ENCODE measurements at places on chromosomes 1 and 21.

- no peak for DNase-seq
Measured at GRCh38 chr1:112284796-112285195, 111.2 kb upstream of the CTTNBP2NL start.

- no peak for DNase-seq
Measured at GRCh38 chr1:19087737-19088594, 122.1 kb downstream of the UBR4 start.

DNA sequence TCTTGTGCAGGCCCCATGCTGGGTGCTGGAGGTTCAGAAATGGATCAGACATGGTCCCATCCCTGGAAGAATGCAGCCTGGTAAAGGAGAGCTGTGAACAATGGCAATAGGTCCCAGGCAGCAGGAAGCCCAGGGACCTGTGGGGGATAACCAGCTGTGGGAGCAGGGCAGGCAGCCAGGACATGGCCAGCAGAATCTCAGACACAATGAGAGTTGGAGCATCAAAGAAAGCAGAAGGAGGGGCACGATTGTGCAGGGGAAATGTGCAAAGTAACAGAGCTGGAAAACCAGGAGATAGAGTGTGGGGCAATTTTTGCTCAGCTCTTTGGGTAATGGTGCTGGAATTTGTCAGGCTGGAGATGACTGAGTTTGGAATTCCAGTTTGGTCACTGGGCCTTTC is 44.3 kb downstream of the C8B start:
- DNase-seq: no peak

GRCh38 chr1:201673915-201674314 is 135.0 kb downstream of the NAV1 start:
- no peak for DNase-seq

GRCh38 chr1:53296117-53296749 is 31.6 kb downstream of the LRP8 start:
- DNase-seq: no peak

DNA sequence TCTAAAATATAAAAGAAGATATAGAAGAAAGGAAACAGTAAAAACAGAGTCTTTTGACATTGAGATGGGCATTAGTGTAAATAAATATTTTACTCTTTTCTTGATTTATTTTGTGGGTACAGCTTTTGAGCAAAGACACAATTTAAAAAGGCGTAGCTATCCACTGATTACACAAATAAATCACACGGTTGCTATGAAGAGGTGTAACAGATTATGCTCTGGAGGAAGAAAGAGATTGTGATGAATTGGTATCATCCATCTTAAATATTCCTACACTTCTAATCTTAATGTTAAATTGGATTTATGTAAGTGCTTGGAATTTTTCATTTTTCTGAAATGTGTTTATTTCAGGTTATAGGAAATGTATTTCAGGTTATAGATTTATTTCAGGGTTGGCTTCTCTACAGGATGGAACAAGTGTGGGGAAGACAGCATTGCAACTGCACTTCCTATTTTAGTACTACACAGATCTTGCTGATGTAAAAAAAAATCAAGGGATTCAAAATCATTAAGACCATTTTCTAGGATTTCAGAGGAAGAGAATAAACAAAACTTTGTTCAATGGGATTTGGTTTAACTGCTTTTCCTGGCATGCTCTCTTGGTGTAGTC is 15.3 kb downstream of the XCL1 start:
- DNase-seq: no peak

DNA sequence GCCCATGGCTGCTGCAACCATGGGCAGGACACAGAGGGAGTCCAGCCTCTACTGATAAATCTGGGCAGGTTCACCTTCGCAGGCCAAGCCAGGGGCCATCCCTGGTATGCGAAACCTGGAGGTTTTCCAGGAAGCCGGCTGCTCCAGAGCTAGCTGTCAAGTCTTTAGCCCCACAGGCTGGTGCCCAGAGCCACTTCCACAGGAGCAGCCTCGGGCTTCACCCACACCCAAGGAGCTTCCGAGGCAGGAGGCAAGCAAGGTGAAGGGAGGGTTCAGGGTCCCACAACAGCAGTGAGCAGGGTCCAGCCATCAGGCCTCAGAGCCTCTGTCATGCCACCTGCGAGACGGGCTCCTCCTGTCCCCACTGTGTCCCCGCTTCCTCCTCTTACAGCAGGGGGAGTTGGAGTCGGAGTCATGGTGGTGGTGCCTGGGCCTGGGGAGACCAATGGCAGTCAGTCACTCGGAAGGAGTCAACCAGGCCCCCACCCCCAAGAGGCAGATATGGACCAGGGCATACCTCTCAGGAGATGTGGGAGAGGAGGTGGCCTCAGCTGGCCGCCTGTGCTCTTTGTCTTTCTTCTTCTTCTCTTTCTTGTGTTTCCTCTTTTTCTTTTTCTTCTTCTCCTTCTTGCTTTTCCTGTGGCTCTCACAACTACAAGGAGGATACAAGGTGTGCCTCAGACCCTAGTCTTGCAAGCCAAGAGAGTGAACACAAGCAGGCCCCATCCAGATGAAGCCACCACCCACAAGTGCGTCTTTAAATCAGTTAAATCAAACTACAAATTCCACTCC is 2.1 kb downstream of the C1orf35 start:
- no peak for DNase-seq

GRCh38 chr1:14220811-14221210 is 377.7 kb upstream of the KAZN start:
- DNase-seq: no peak

DNA sequence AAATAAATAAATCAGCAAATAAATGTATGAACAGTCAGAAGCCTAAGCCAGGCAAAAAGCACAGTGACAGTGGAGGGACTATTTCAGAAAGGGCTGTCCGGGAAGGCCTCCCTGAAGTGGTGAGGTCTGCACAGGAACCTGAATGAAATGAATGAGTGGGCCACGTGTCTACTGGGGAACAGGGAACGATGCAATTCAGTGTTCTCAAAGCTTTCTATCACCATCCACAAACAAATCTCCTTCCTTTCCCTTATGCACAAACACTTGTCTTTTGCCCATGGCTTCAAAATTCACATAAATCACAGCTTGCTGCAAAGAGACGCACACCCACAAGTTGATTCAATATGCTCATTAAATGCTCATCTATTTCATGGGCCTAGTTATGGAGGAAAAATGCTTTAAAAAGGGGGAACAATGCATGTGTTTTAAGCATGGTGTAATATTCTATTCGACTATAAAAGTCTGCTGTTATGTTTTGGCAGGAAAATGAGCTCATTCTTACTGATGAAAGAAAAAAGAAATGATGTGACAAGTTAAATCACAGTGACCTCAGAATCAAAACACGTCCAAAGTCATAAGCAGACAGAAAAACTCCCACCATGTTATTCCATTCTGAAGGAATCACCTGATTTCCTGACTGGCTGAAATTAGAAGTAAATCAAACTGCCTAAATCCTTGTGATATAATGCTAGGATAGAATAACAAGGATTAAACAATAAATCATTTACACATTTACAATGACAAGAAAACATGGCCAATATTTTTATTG is 21.6 kb downstream of the URB1 start:
- DNase-seq: peak; percentile 54

DNA sequence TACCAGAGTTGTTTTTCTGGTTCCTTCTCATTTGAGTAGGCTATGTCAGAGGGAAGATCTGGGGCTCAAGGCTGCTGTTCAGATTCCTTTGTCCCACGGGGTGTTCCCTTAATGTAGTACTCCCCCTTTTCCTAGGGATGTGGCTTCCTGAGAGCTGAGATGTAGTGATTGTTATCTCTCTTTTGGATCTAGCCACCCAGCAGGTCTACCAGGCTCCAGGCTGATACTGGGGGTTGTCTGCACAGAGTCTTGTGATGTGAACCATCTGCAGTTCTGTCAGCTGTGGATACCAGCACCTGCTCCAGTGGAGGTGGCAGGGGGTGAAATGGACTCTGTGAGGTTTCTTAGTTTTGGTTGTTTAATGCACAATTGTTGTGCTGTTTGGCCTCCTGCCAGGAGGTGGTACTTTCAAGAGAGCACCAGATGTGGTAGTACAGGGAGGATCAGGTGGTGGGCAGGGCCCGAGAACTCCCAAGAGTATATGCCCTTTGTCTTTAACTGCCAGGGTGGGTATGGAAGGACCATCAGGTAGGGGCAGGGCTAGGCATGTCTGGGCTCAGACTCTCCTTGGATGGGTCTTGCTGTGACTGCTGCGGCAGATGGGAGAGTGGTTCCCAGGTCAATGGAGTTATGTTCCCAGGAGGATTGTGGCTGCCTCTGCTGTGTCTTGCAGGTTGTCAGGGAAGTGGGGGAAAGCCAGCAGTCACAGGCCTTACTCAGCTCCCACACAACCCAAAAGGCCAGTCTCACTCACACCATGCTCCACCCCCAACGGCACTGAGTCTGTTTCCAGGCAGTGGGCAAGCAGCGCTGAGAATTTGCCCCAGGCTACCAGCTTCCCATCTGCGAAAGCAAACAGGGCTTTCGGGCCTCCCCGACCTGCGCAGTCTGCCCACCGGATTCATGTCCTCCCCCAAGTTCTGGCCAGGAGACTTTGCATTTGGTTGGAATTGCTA is 64.2 kb downstream of the SERINC2 start:
- no peak for DNase-seq

- DNase-seq: no peak
Measured at GRCh38 chr21:32710069-32710784, 17.6 kb downstream of the SYNJ1 start.

- no peak for DNase-seq
Measured at GRCh38 chr1:25774921-25775771, 24.8 kb upstream of the SELENON start.

- DNase-seq: peak; percentile 64
Measured at GRCh38 chr1:15802234-15802965, 5.0 kb downstream of the UQCRHL start.

- DNase-seq: no peak
Measured at GRCh38 chr1:88802404-88802803, 89.0 kb downstream of the GTF2B start.

GRCh38 chr21:14762327-14762726 is 216.2 kb upstream of the SAMSN1 start:
- no peak for DNase-seq
